ENCODE measurements at places on chromosomes 5 and 9.

DNA sequence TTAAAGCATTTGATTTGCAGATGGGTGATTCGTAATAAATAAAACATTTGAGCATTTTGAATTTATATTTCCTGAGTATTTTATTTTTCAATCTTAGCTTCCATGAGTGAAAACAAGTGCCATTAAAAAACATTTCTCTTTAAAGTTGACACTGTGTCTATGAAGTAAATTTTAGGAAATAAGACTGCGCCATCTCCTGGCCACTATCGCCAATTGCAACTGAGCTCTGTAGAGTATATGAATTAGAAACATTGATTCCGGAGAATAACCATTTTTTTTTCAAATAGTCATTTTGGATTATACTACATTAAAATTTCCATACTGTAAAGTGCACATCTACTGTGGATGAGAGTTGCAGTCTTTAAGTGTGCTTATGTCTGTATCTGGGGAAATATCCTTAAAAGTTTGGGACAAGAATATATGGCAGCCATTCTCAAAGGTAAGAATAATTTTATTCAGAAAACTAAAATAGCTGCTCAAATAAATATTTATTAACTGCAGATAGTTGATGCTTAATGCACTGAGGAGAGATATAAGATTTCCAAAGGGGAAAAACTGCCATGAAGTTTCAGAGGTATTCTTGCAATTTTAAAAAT, 5.9 kb downstream of the DMRTA1 start:
- H3K27ac ChIP-seq = no peak overlapping the region
- no peaks in the 10 kb centered on the region for H3K36me3 ChIP-seq
- H3K4me1 ChIP-seq = peaks cover 12% of the 10 kb centered on the region
- H3K27me3 ChIP-seq = no peaks in the 10 kb centered on the region
- H3K4me3 ChIP-seq = no peak overlapping the region
- peak; percentile 27 for DNase-seq

DNA sequence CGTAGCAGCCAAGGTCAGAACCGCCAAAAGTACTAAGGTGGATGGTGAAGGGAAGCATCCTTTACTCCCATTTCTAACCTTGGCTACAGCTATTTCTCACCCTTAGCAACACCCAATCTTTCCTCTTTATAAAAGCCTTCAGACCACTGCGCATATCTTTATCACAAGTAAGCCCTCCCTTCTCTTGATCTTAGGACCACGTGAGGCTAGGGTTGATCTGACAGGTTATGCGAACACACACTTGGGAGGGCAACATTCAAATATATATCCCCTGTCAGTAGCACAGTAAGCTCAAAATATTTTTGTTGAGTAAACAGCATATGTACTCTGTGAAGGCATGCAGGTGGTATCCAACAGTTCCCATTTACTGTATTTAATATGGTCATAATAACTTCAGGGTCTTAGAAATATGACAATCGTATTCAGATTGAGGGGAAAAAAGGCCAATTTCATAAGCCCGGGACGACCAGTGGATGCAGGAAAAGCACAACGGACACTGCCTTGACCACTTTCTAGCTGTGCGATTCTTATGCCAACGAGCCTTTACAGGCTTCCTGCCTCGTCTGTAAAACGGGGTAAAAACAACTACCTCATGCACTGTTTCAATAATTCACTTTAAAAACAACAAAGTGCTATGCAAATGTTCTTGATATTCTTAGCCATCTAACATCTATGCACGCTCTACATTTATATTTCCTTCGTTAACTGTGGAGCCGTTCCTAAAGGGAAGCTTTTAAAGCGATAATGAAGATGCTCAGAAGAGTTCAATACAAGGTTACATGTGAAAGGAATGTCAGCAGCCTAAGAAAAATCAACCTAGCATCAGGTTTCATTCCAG, 1.3 kb downstream of the ARSB start:
- no peak for DNase-seq
- peak overlapping the region; percentile 70 for H3K4me3 ChIP-seq
- peaks cover 41% of the 10 kb centered on the region for H3K4me1 ChIP-seq
- H3K27ac ChIP-seq = peak overlapping the region; percentile 48
- H3K36me3 ChIP-seq = no peaks in the 10 kb centered on the region

DNA sequence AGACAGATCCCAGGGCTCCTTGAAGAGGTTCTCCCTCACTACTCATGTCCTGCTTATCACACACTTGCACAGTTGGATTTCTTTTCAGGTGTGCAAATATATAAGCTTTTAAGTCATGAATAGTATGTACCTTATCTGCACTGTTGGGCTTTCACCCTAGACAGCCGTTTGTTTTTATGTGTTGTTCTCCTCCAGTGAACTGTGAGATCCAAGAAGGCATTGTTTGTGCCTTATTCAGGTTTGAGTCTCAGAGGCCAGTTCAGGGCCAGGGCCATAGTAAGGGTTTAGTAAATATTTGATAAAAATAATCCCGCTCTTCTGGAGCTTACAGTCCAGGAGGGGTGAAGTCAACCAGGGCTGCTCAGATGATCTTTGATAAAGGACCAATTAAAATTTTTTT, 480.0 kb downstream of the TMEM38B start:
- H3K4me3 ChIP-seq = no peak overlapping the region
- no peak overlapping the region for H3K27ac ChIP-seq
- no peak for DNase-seq
- H3K4me1 ChIP-seq = no peaks in the 10 kb centered on the region
- no peaks in the 10 kb centered on the region for H3K27me3 ChIP-seq
- H3K36me3 ChIP-seq = no peaks in the 10 kb centered on the region

DNA sequence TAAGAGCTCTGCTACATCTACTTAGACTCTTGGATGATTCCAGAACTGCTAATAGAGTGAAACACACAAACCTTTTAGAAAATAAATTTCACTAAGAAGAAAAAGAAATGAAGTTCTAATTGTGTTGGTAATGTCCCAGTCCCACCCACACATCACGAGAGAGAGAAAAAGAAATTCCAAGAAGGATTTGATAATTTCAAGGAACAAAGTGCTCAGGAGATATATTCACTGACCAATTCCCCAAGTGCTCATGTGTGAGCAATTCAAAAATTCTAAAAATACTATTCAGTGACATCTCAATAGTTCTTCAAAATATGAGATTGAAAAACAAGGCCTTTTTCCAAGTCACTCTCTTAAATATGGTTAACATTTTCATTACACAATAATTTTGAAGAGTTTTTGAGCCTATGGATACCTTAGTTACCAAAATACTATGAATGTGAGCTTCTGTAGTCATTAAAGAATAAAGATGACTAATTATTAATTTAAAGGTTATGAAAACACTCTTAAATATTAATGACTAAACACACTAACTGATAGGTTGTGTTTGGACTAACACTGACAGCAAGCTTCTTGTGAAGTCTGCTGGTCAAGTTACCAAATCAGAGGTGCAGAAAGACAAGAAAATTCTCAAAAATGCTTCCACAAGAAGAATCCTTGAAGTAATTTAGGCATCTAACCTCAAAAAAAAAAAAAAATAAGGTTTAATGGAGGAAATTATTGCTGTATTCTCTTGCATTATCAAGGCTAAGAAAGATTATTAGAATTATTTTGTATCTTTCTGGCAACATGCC, 245.3 kb downstream of the PDE4D start:
- H3K4me1 ChIP-seq = no peaks in the 10 kb centered on the region
- no peaks in the 10 kb centered on the region for H3K27me3 ChIP-seq
- H3K36me3 ChIP-seq = no peaks in the 10 kb centered on the region
- no peak for DNase-seq
- H3K4me3 ChIP-seq = no peak overlapping the region

GRCh38 chr9:117184173-117184572, 230.7 kb downstream of the ASTN2 start:
- no peaks in the 10 kb centered on the region for H3K36me3 ChIP-seq
- H3K27ac ChIP-seq = no peak overlapping the region
- 0 out of 2 replicates have a peak, but pooled peaks cover 13% of the 10 kb centered on the region for H3K27me3 ChIP-seq
- no peak for DNase-seq

DNA sequence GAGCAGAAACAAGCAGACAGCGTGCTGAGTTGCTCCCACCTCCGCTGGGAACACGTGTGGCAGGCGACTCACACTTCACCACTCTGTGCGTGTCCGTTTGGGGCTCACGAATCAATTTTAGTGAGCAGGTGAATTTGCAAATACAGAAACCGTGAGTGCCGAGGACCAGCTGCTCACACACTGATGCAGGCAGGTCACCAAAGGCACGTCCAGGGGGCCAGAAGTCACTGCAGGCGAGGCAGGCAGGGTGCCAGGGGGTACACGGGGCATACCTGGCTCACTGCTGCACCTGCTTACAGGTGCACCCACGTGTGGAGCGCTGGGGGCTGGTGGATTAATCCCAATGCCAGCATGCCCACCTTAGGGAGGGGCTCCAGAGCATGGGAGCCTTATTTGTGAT, 68.8 kb downstream of the ZNF354C start:
- DNase-seq = no peak
- no peaks in the 10 kb centered on the region for H3K4me1 ChIP-seq
- H3K27ac ChIP-seq = no peak overlapping the region
- H3K4me3 ChIP-seq = no peak overlapping the region

GRCh38 chr9:83430681-83431080, 107.5 kb downstream of the FRMD3 start:
- no peak overlapping the region for H3K27ac ChIP-seq
- H3K36me3 ChIP-seq = no peaks in the 10 kb centered on the region
- no peak overlapping the region for H3K4me3 ChIP-seq
- no peaks in the 10 kb centered on the region for H3K27me3 ChIP-seq
- H3K4me1 ChIP-seq = peaks cover 30% of the 10 kb centered on the region

DNA sequence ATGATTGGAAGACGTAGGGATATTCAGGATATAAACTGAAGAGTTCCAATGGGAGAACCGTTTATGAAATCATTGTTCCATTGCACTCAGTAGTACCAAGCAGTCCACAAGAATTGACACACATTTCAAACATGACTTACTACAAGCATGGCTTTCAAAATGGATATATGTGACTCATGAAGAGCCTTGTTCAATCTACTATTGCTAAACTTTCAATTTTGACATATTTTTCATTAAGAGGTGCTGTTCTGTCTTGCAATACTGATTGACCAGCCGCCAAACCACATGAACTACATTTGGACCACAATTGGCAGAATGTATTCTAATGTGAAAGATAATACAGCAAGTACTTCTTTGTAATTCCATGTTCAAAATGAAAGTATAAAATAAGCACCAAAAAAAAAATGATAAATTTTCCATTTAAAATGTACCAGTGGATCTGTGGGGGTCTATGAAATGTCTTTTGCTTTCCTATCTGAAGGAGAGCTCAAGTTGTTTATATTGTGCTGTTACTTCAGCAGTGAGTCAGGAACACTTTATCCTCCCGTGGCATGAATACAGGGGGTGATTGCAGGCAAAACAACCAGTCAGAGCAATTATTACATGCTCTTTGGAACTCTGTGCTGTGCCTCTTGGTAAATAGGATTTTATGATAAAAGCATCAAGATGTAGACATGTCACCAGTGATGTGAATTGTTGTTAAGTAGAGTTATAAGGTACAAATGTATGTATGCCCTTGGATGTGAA, 366.0 kb downstream of the ARRDC3 start:
- DNase-seq = no peak
- H3K27ac ChIP-seq = no peak overlapping the region
- H3K36me3 ChIP-seq = no peaks in the 10 kb centered on the region
- H3K4me3 ChIP-seq = no peak overlapping the region
- no peaks in the 10 kb centered on the region for H3K4me1 ChIP-seq

DNA sequence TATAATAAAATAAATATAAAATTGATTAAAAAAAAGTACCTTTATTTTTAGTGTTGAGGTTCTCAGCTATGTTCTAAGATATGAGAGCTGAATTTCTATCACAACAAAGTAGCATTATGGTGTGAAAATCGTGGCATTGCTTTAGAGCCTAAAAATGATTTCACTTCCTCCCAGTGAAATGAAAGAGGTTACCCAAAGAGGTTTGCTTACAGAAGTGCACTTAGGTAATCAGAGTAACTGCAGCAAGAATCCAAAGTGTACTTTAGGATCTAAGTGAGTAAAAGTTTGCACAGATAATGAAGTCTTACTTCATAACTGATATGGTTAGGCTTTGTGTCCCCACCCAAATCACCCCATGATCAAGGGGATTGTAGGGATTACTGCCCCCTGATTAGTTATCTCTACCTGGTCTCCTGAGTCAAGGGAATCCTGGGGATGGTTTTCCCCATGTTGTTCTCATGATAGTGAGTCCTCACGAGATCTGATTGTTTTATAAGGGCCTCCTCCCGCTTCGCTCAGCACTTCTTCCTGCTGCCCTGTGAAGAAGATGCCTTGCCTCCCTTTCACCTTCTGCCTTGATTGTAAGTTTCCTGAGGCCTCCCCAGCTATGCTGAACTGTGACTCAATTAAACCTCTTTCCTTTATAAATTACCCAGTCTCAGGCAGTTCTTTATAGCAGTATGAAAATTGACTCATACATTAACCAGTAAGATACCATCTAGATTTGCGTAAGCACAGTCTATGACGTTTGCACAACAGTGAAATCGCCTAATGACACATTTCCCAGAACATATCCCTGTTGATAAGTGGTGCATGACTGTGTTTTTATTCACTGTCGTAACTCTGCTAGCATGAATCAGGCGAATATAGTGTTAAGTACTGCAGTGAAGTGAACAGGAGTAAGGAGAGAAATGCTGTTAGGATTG, 40.3 kb upstream of the LRRC70 start:
- no peaks in the 10 kb centered on the region for H3K36me3 ChIP-seq
- no peaks in the 10 kb centered on the region for H3K4me1 ChIP-seq
- H3K27me3 ChIP-seq = no peaks in the 10 kb centered on the region
- no peak overlapping the region for H3K4me3 ChIP-seq

DNA sequence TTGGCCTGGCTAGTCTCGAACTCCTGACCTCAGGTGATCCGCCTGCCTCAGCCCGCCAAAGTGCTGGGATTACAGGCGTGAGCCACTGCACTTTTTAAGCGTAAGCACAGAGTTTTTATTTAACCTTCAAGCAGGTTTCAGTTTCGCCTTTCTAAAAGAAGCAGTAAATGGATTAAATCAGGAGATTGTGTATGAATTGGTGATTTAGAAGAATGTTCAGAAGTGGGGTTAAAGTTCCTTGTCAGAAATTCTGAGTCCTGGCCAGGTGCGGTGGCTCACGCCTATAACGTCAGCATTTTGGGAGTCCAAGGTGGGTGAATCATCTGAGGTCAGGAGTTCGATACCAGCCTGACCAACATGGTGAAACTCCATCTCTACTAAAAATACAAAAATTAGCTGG, 12.2 kb downstream of the HSPA4 start:
- H3K4me1 ChIP-seq = peaks cover 31% of the 10 kb centered on the region
- H3K36me3 ChIP-seq = peaks cover 19% of the 10 kb centered on the region
- H3K27me3 ChIP-seq = no peaks in the 10 kb centered on the region
- H3K27ac ChIP-seq = peak overlapping the region; percentile 54

DNA sequence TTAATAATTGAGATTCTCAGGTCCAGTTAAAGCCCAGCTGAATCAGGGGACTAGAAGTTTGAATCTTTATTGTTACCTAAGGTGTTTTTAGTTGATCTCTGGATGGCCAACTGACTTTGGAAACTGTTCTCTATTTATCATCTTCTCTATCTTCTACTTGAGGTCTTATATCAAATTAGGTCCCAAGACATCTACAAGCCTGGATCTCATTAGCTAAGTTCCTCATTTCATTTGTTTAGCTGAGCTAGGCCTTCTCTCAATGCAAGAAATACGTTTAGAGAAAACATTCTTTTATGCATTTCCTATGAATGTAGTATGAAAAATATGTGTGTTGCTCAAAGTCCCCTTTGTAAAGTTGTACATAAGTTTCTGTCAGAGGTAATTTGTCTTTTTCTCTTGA, 196.6 kb downstream of the PTTG1 start:
- peaks cover 5% of the 10 kb centered on the region for H3K27me3 ChIP-seq
- DNase-seq = no peak
- no peak overlapping the region for H3K27ac ChIP-seq
- H3K4me1 ChIP-seq = no peaks in the 10 kb centered on the region
- H3K4me3 ChIP-seq = no peak overlapping the region

- H3K36me3 ChIP-seq = no peaks in the 10 kb centered on the region
- no peak for DNase-seq
- H3K27me3 ChIP-seq = no peaks in the 10 kb centered on the region
- H3K4me3 ChIP-seq = no peak overlapping the region
- no peak overlapping the region for H3K27ac ChIP-seq
- 0 out of 2 replicates have a peak, but pooled peaks cover 5% of the 10 kb centered on the region for H3K4me1 ChIP-seq
Measured at GRCh38 chr5:121288781-121289180, 562.9 kb upstream of the FTMT start.

All from PC-9 (cell line).